ENCODE measurements at places on chromosomes 6 and 20.

GRCh38 chr6:42294759-42295158, 77.1 kb upstream of the MRPS10 start:
- no peak for DNase-seq

DNA sequence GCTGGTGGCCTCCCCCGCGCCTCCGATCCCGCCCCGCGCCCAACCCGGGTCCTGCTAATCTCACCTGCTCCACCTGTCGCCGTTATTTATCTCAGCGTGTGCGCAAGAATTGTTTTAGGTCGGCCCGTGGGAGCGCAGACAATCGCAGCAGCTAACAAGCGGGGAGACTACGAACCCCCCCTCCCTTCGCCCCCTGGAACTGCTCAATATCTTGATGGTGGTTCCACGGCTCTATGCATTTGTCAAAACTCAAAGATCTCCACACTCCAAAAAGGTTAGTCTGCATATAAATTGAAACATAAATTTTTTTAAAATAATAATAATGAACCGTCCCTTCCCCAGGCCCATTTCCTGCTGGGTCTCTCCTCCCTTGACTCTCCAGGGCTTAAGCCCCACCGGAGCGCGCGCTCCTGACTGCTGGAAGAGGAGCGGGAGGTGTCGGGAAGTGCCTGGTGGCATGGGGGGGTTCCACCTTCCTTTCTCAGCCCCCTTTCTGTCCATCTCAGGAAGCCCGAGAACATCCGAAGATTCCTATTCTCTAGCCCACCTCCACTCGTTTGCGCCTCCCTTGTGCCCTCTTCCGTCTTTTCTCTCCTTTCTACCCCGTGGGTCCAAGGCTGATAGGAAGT, 1.6 kb upstream of the MDGA1 start:
- DNase-seq = no peak

DNA sequence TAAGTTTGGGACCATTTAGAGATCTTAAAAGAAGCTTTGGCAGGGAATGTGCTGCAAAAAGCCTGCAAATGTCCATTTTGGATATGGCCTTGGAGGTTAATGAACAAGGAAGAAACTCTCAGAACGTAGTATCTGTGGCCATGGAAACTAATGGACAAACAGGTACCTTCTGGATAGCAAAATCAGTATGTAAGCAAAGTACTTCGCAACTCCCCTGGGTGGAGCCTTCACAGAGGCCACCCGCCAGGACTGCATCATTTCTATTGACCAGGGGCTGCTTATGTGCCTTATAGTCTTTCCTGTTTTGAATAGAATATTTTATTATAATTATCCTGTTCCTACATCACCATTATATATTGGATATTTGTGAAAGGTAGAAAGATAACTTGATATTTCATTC, 510.8 kb upstream of the SYNCRIP start:
- DNase-seq = no peak

DNA sequence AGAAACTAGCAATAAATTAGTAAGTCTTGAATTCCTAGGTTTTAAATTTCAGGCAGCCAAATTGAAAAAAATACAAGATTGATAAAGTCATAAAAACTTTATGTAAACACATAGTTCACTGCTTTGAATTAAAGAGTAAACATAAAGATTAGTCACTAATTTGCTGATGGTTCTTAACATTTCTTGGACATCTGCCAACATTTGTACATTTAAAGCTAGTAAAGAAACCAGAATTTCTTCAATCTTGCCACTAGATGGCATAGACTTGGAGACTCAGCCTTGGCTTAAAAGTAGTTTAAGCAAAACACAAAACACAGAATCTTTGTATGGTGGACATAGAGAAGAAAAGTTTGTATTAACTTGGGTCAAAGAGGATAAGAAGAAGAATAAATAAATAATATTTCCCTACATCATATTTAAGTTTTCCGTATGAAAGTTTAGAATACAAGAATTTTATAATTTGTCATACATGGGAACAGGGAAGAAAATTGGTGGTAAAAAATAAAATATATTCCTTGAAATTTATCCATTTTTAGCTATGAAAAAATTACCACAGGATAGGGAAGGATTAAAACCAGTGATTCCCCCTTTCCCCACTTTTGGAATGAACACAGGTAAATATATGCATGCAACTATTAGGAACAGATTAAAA, 41.7 kb upstream of the FAM135A start:
- DNase-seq = peak; percentile 51

DNA sequence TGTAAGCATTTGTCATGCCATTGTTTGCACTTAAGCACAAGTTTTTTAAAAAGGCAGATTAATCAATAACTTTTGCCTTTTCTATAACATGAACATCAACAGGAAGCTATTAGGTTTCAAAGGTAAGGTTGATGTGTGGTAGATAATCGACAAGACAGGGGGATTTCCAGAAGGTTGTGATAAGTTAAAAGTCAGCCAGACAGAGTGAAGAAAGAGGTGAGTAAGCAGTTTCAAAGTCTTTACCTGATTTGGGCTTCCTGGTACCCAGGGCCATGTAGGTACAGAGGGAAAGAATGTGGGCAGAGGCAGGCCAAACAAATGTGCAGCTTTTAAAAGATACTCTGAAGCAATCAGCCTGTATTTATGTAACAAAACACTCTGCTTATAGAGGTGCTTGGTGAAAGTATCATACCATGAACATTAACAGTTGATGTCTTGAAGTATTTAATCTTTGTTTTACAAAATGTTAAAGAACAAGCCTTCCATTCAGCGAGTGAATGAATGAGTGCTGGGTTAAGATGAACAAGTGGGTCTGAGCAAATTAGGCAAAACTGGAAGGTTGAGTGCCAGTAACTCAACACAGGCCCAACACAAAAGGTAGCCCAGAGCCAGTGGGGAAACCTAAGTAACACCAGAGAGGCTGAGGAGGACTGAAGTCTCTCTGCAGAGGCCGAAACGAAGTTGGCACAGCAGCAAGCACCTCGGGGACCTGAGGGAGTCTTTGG, 60.2 kb downstream of the LRRC1 start:
- no peak for DNase-seq

DNA sequence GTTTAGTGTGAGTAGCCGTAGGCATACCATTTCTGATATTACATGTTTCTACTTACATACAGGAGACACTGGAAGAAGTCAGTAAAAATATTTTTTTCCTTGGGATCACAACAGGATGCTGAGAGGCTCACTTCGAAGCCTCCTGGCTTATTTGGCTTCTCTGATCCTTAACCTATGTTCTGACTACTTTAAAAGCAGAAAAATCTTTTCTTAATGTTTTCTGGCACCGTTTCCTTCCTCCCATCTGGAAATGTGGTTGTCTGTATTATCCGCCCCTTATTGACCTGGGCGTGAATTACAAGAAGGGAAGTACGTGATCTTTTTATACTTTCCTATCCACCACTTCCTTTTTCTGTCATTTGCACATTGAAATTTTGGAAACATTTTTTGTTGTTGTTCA, 379.6 kb downstream of the COL12A1 start:
- no peak for DNase-seq

Measured in retinal pigment epithelial cell (primary cell).